Stimulated activated CD4-positive, alpha-beta T cell treated with anti-CD3 and anti-CD28 coated beads, TNF-alpha, amount 100 ng/mL, for 4 hours (primary cell): ENCODE measurements at places on chromosomes 6 and 20.

GRCh38 chr20:35021831-35022230 lies 66.2 kb downstream of the MYH7B start:
- DNase-seq, result no peak

DNA sequence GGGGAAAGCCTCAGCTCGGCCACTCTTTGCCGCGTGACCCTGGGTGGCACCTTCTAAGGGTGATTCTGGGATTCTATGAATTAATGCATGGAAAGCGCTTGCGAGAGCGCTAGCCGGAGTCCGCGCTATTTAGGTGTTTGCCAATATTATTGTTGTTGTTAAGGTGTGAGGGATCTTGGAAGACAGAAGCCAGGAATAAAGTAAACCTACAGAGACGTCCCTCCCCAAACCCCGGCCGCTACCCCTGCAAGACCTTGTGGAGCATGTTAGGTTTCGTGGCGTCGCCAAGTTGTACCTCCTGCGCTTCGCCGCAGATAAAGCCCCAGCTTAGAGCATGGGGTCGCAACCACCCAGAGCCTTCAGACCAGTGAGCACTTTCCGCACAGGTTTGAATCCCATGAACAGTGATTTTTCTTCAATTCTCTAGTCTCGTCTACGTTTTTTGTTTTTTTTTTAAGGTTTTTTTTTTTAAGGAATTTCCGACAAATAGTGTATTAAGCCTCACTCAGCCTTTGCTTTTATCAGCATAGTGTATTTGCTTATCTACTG lies 16.9 kb upstream of the ZSCAN9 start:
- no peak for DNase-seq

GRCh38 chr6:26309731-26310142 lies 55.3 kb upstream of the BTN3A2 start:
- no peak for DNase-seq

GRCh38 chr6:56766806-56767178 lies 124.1 kb upstream of the DST start:
- no peak for DNase-seq
